Spinal cord (tissue), 10 donors: ENCODE measurements at places on chromosomes 2 and 18. TPM values are rescaled to one million over a fixed set of nuclear protein-coding genes. Genes with fewer than 3 reads are reported as not detected.

Gene EIF4E2
- 71.7 TPM for polyA plus RNA-seq

Gene ST8SIA3
- polyA plus RNA-seq, result 40.2 TPM

Gene ASB18
- polyA plus RNA-seq, result 0.06 TPM

Gene HOXD12
- polyA plus RNA-seq, result not detected

Gene PSMA8
- 0.21 TPM for polyA plus RNA-seq

Gene C2orf78
- polyA plus RNA-seq, result not detected

Gene DSC2
- polyA plus RNA-seq, result 4.2 TPM

Gene CREG2
- polyA plus RNA-seq, result 24.7 TPM

Gene KDM3A
- 45.9 TPM for polyA plus RNA-seq

Gene TEX44
- not detected for polyA plus RNA-seq

Gene SCN7A
- 12.1 TPM for polyA plus RNA-seq

Gene UGT1A3
- not detected for polyA plus RNA-seq

Gene COLEC12
- 55.0 TPM for polyA plus RNA-seq

Gene GNAL
- 81.0 TPM for polyA plus RNA-seq

Gene ANKRD62
- polyA plus RNA-seq, result 0.14 TPM

Gene KIAA2012
- polyA plus RNA-seq, result 5.4 TPM

Gene STPG4
- 0.74 TPM for polyA plus RNA-seq

Gene HMSD
- 4.6 TPM for polyA plus RNA-seq
